ENCODE measurements at places on chromosomes 7 and 10.

DNA sequence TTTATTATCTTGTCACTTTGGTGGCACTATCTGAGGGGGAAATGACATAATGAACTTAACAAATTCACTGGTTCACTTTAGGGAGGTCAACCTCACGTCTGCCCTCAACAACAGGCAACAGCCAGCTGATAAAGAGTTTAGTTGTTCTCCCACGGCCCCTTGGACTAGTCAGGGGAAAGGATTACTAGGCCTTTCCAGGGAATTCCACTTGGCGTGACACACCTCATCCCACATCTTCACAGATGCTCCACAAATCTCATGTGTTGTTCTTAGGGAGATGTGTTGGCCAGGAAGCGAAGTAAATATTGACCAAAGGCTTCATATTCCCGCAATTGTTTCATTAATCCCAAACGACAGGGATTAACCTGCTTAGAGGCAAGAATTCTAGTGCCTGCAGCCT lies 183.5 kb upstream of the CDCA7L start:
- no peak for DNase-seq
- peaks cover 2% of the 10 kb centered on the region for H3K27me3 ChIP-seq
- H3K4me1 ChIP-seq = no peaks in the 10 kb centered on the region
- H3K4me3 ChIP-seq = no peak overlapping the region
- no peak overlapping the region for H3K27ac ChIP-seq
- no peaks in the 10 kb centered on the region for H3K36me3 ChIP-seq

GRCh38 chr10:95976362-95977229 lies 66.8 kb upstream of the CCNJ start:
- H3K27ac ChIP-seq = no peak overlapping the region
- H3K4me1 ChIP-seq = no peaks in the 10 kb centered on the region
- DNase-seq = no peak
- H3K36me3 ChIP-seq = no peaks in the 10 kb centered on the region
- H3K27me3 ChIP-seq = no peaks in the 10 kb centered on the region

GRCh38 chr10:114340816-114341215 lies 63.5 kb downstream of the AFAP1L2 start:
- no peak overlapping the region for H3K27ac ChIP-seq
- H3K36me3 ChIP-seq = no peaks in the 10 kb centered on the region
- H3K27me3 ChIP-seq = no peaks in the 10 kb centered on the region
- no peak overlapping the region for H3K4me3 ChIP-seq

- no peak overlapping the region for H3K27ac ChIP-seq
- peak overlapping the region; percentile 7 for H3K4me3 ChIP-seq
- peaks cover 51% of the 10 kb centered on the region for H3K4me1 ChIP-seq
- DNase-seq = no peak
- no peaks in the 10 kb centered on the region for H3K27me3 ChIP-seq
Measured at GRCh38 chr10:28558923-28559508, 26.1 kb downstream of the WAC start.
